ENCODE measurements at places on chromosomes 7 and 10. TPM values are rescaled to one million over a fixed set of nuclear protein-coding genes. Genes with fewer than 3 reads are reported as not detected.

DNA sequence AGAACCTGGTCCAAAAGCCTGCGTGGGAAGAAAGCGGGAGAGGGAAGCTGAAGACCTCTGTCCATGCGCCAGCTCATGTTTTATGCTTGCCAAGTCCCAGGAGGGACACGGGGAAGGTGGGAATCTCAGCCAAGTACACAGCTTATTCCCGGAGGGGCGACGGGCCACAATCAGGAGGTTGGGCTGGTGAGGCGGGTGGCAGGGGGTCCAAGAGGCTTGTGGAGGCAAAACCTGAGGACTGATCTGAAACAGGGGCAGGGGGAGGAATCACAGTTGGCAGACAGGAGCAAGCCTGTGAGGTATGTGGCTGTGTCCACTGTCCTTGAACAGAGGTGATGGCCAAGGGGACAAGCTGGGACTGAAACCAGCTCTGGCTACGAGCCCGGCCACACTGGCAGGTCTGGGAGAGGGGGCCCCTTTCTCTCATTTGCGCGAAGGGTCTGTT lies 38.0 kb upstream of the LEP start:
- DNase-seq, result no peak

The CRTAC1 gene
- polyA plus RNA-seq, result not detected

GRCh38 chr7:77465256-77465655 lies 49.1 kb upstream of the GSAP start:
- no peak for DNase-seq

The GFRA1 gene
- not detected for polyA plus RNA-seq

- DNase-seq, result peak; percentile 48
These were observed 14.3 kb downstream of the ZC3HAV1 start for GRCh38 chr7:139095194-139095659.

The RPS24 gene
- polyA plus RNA-seq, result 1,174 TPM

DNA sequence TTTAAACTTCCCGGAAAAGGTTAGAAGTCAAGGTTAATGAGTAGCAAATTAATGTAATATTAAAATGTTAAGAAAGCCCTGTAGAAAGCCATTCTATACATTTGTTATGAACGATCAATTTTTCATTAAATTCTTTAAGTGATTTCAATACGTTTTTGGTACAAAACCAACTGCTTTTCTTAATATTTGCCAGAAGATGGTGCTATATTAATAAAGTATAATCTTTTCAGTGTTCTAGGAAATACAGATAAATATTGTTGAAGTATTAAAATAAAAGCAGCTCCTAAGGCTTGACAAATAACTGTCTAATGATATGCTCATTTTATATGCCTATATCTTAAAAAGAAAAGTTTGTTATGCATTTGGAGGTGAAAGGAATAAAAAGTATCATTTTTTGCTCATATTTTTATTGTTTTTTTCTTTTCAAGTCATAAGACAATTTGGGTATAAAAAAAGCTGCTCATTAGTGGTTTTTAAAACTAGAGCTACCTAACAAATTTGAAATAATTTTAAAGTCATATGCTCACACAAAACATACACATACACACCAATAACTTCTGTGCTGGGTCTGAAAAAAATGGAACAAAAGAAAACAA lies 130.3 kb upstream of the POT1 start:
- DNase-seq, result no peak

The SLC18A3 gene
- not detected for polyA plus RNA-seq

The SPDYE5 gene
- polyA plus RNA-seq, result not detected

DNA sequence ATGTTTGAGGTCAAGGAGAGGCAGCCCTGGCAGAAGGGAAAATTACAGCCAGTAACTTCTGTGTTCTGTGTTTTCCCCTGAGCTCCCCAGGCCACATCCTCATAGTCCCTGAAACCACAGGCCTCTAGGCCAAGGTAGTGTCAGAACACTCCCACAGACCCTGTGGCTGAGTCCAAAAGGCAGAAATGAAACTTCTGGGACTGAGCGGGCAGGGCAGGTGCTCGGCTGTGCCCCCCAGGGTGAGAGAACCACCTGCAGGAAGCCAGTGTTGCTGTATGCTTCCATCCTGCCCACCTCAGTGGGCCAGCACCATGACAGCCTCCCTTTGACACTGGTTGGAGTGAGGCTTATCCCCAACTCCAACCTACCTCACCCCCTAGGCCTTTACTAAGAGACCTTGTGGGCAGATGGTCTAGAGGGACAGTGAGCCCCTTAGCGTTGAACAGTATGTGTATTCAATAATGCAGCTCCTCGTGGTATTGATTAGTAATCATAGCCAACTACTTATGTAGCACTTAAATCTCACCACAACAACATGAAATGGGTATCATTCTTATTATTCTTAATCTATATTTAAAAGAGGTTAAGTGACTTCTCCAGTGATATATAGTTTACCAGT lies 30.3 kb downstream of the PIK3CG start:
- peak; percentile 19 for DNase-seq

The SDK1 gene
- not detected for polyA plus RNA-seq

DNA sequence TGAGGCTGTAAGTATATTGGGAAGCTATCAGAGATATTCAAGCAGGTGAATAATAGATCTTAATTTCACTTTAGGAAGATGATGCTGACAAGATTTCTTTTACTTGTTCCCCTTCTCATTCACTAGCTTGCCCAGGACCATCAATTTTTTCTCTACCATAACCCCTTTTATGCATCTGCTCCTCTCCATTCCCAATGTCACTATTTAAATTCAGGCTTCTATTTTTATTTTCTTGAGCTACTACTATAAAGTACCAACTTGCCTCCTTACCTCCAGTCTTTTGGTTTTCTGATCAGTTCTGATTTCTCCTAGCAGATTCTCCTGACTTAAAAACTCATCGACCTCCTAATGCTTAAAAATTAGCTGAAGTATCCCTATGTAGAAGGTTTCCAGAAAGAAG lies 97.7 kb upstream of the SMIM30 start:
- DNase-seq, result no peak

DNA sequence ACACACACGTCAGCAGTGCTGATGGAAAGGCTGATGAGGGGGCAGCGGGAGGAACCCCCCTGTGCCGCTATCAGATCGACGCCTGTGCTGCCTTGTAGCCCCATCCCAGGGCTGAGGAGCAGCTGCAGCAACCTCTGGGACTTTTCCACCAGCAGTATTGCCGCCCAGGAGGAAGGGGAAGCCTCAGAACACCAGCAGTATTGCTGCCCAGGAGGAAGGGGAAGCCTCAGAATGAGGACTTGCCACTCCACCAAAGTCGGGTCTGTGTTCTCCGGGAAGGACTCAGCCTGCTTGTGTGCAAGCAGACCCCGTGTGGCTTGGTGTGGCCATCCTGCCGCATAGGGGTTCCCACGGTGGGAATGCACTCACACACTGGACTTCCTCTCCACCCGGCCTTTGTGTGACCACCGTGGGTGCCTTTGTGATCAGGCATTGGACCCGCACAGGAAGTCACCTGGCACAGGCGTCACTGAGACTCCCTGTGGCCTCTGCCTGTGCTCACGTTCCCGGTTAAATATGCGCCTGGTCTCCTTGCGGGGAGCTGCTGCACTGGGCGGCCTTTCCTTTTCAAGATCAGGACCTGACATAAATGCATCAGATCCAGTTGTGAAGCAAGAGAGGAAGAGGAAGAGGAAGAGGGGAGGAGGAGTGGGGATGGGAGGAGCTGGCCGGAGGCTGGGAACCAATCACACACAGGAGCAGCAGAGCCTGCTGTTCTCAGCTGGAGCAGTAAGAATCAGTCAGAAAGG lies 248.5 kb downstream of the DNAJB6 start:
- DNase-seq, result peak; percentile 66

DNA sequence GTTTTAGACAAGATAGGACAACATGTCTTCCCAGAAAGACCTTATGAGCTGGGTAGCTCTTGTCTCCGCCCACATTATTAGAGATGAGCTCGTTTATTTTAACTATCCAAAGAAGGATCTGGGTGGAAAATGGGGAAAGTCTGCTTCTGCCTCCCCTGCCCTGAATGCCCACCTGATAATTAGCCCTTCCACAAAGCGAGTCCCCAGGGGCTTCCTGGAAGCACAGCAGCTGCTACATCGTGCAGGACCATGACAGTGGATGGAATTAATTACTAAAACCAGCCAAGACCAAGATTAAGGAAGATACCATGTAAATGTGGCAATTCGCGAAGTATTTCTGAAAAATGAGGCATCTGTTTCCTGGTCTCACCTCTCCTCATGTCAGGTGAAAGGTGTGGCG lies 374.4 kb downstream of the PAXIP1 start:
- no peak for DNase-seq

The ZFAND4 gene
- polyA plus RNA-seq, result 5.9 TPM

The PVRIG gene
- polyA plus RNA-seq, result 0.38 TPM

DNA sequence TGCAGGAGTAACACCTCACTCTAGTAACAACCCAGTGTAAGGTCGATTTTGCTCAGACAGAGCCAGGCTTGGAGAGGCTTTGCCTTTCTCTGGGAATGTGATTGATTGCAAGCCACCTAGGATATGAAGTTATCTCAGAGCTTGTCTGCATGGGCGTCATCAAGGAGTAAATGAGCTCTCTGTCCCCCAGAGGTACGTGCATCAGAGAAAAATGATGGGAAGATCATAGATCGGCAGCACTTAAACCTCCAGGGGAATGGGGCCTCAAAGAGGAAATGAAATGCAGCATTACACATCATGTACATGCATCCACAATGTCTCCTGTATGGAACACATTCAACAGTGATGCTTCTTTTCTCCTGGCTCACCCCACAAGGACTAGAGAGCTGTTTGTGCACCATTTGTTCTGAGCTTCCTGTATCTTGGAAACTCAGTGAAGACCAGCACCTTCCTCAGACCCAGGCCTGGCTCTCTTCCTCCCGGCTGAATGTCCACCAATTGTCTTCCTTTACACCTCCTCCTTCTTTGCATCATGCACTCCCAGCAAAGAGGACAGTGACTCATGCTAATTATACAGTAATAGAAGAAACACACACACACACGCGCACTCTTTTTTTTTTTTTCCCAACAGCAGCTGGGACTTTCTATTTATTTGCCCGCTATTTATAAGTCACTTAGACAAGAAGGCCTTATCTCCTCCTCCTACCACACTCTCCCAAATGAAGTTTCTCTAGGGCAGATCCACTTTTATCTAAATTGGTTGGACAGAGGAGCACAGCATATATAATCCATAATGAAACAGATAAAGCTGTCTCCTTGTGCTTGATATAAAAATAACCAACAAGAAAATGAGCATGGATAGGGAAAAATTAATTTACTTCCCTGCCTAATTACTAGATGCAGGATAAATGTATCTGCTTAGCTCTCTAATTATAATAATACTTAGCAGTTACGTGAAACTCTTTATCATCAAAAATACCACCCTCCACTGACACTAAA lies 990.7 kb downstream of the CCSER2 start:
- DNase-seq, result no peak

- no peak for DNase-seq
These were observed 200.9 kb upstream of the CNTNAP2 start for GRCh38 chr7:145915679-145916078.

The PKD2L1 gene
- polyA plus RNA-seq, result 1.5 TPM

DNA sequence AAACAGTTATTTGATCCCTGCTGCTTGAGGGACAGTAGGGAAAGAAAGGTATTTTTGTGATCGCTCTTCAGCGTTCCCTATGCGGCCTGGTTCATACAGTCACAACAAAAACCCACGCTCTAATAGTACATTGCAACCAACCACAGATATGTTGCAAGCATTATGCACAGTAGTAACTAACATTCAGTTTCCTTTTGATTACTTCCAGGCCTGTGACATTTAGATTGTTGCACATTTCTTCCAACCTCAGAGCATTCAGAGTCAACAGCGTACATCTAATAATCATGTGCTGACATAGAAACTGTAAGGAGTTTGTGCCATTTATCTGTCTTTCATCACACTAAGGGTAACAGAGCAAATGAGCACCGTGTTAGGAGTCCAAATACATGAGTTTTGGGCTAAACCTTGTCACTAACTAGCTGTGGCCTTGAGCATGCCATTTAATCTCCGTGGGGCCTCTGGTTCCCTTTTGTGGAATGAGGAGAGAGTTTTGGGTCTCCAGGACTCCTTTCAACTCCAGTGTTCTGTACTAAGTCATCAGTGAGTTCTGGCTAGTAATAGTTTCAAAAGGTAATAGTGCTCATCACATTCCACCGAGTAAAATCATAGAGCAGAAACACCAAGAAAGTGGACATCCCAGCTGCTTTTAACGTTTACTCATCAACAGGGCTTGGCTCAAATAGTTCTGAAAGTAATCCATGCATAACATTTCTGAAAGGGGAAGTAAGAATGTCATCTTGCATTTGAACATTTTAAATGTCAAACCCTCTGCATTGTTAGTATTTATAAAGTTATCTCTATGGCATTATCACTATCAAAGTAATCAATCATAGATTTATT lies 99.0 kb upstream of the FZD1 start:
- peak; percentile 49 for DNase-seq

DNA sequence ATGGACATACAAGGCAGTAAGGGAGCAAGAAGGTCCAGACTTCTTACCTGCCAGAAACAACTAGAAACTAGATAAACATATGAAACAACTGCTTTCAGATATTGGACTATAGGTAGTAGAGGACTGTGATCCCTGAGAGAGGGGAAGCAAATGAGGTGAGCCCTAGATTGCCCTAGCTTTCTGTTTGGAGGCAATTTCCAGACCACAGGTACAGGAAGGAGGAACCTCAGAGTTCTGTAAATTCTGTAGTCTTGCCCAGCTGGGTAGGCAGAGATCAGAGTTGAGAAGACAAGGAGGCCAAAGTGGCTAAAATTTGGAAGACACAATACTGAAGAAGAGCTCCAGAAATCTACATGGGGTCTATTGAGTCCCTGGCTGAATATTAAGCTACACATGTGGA lies 21.0 kb downstream of the CDK6 start:
- no peak for DNase-seq

Measured in CD14-positive monocyte (primary cell).